KBM-7 (cell line): ENCODE measurements at places on chromosomes 4 and X.

- no peak for DNase-seq
Observed at GRCh38 chr4:180009316-180009715, 2233.9 kb upstream of the TENM3 start.

- DNase-seq: no peak
Observed at GRCh38 chr4:121685257-121685656, 11.5 kb downstream of the ANXA5 start.

GRCh38 chrX:14529290-14529989 is at the start of gene GLRA2:
Gene GLRA2, plus strand, starts transcription at chrX:14529536. Its CDS starts 522 bp downstream, at chrX:14530058.
- DNase-seq: peak; percentile 10

- no peak for DNase-seq
Observed at GRCh38 chr4:150323406-150324325, 245.4 kb downstream of the DCLK2 start.

GRCh38 chr4:140806163-140806562 is 50.0 kb upstream of the TBC1D9 start:
- DNase-seq: no peak

DNA sequence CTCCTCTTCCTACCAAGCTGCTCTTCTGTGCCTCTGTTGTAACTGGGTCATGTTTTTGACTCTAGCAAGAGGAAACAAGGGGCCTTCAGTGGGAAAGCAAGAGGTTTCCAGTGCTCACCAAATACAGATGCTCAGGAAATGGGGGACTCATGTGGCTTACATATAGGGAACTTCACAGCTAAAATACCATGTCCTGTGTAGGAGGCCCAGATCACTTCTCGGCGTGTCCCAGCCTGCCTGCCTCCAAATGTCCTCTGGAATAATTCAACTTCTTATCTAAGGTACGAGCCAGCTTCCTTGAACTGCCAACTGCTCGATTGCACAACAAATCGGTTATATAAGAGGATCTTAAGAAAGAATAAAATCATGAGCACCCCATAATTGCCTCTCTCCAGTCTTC is 161.3 kb downstream of the KIT start:
- DNase-seq: peak; percentile 96

DNA sequence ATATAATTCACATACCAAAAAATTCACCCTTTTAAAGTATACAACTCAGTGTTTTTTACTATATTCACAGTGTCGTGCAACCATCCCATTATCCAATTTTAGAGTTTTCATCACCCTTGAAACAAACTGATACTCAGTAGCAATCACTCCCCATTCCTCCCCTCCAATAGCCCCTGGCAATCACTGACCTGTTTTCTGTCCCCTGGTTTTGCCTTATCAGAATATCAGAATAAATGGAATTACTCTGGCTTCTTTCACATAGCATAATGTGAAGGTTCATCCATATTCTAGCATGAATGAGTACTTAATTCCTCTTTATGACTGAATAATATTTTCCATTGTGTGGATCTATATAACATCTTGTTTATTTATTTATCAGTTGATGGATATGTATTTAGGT is 153.2 kb downstream of the AASDH start:
- no peak for DNase-seq

DNA sequence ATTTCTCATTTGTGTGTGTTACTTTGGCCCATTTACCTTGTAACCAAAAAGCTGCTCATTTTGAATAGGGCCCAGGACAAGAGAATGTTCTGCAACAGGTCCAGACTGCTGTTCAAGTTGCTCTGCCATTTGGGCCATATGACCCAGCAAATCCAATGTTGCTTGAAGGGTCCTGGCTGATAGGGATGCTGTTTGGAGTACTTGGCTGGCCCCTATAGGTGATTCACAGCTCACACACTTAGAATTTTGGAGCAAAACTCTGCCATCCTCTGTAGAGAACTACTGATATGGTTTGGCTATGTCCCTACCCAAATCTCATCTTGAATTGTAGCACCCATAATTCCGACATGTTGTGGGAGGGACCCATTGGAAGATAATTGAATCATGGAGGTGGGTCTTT is 131.5 kb downstream of the AASDH start:
- peak; percentile 7 for DNase-seq

- no peak for DNase-seq
Observed at GRCh38 chrX:7146703-7147412, 654 bp upstream of the STS start.

DNA sequence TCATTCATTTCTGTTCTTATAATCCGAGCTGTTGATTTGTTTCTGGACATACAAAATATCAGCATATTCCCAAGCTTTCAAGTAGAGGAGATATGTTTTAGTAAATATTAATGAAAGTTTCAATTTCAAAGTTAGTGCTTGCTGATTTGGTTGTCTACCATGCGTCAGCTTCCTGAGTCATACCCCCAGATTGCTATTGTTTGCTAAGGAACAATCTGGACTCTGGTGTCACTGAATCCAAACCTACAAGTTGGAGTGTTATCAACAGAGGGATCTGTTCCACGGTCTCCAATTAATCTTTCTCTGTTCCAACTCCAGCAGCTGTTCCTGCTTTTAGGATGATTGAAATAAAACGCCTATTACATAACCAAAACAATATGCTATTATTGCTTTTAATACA is 96.1 kb upstream of the FAM9A start:
- DNase-seq: no peak

GRCh38 chr4:89753601-89754066 is 83.3 kb downstream of the SNCA start:
- DNase-seq: no peak

DNA sequence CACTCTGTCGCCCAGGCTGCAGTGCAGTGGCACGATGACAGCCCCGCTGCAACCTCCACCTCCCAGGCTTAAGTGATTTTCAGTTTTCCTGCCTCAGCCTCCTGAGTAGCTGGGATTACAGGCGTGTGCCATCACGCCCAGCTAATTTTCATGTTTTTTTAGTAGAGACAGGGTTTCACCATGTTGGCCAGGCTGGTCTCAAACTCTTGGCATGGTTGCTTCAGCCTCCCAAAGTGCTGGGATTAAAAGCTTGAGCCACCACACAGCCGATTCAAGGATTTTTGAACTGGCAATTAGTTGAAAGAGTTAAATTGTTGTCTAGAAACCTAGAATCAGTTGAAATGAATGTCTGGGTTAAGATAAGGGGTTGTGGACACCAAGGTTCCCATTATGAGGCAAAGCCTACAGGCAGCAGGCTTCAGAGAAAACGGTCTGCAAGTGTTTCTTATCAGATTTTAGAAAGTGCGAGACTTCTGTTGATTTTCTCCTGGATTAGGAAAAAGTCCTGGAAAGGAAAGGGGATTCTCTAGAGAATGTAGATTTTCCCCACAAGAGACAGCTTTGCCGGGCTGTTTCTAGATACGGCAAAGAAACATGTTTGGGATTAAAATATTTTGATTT is 8.3 kb upstream of the CCNI start:
- no peak for DNase-seq

DNA sequence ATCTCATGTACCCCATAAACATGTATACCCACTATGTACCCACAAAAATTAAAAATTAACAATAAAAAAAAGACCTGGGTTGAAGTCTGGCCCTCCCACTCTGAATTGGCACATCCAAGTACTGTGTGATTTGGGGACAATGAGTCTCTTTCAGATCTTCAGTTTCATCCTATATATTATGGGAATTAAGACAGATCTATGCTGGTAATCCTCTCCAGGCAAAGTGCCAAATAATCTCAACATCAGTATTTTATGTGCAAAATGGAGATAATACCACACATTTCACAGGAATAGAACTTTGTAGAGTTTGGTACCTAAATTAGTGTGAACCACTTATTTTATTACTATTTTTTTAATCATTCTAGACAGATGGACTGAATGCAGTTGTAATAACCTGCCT is 11.0 kb upstream of the SCD5 start:
- no peak for DNase-seq

DNA sequence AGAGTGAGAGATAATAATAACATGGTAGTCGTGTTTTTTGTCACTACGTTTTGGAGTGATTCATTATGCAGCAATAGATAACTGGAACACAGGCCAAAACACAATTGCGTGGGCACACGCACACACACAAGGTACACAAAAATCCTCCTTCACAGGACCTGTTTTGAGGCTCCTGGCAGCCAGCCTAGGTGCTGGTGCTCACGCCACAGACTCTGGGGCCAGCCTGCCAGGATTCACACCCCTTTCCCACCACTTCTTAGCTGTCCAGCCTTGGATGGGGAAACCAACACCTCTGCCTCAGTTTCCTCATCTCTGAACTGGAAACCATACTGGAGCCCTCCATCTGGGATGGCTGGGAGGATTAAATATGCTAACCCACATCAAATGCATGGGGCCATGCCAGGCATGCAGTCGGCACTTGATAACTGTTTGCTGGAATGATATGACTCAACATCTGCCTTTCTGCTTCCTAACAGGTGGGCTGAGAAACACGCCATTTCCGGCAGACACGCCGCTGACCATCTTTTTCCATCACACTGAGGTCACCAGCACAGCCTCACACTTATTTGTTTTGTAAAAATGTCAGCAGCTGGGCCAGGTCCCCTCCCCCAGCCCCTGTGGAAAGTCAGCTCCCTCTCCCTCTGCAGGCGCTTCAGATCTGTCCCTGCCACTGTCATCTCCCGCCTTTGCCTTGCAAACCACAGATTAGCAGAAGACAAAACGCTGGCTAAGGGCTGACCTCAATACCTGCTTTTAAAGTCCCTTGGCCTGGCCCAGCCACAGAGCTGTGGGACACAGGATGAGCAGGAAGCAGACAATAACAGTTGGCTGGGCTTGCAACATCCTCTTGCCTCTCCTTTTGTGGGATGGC is 237.5 kb downstream of the BCOR start:
- DNase-seq: peak; percentile 96

- DNase-seq: no peak
Observed at GRCh38 chr4:136893573-136893972, 638.7 kb downstream of the PCDH18 start.

- no peak for DNase-seq
Observed at GRCh38 chr4:86461849-86462248, 102.0 kb upstream of the MAPK10 start.
